Fibroblast of upper back skin (primary cell): ENCODE measurements at places on chromosomes 2 and 18.

- DNase-seq, result no peak
Observed at GRCh38 chr2:150099805-150100204, 387.7 kb downstream of the RND3 start.

- no peak for DNase-seq
Observed at GRCh38 chr2:144349674-144350073, 170.2 kb downstream of the ZEB2 start.

- DNase-seq, result no peak
Observed at GRCh38 chr2:109174214-109174613, 45.2 kb downstream of the SH3RF3 start.

GRCh38 chr2:86778957-86779356, 11.8 kb downstream of the CD8A start:
- DNase-seq, result no peak

DNA sequence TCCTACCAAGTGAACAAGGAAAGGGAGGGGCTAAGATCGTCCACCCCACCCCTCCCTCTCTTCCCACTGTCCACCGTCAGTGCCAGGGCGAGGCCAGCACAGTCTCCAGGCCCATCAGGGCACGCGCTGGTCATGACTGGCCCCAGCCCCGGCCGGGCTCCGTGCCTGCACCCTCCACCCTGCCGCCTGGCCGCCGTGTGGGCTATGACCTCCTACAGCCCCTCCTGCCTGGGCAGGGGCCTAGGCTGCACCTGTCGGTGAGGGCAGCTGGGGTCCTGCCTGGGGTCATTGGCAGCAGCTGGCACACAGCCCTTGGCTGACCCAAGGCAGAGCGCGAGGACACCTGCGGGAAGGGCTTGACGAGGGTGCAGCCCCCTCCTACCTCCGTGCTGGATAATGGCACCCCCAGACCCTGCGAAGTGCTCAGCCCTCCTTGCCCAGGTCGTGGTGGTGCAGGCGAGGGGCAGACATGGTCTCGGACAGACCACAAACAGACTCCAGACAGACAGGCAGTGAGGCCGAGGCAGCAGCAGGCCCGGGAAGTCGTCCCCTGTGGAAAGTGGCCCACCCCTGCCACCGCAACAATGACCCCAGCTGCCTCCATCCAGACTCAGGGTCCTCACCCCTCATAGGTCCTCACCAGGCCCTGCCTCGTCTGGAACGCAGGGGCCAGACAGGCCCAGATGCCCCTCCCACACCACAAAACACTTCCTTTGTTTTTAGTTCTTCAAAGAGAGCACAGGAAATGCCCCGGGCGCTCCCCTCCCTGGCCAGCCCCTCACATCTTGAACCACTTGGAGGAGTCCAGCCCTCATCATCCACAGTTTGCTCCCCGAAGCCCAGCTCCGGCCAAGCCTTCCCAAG, 43.1 kb upstream of the GPC1 start:
- DNase-seq, result peak; percentile 45

DNA sequence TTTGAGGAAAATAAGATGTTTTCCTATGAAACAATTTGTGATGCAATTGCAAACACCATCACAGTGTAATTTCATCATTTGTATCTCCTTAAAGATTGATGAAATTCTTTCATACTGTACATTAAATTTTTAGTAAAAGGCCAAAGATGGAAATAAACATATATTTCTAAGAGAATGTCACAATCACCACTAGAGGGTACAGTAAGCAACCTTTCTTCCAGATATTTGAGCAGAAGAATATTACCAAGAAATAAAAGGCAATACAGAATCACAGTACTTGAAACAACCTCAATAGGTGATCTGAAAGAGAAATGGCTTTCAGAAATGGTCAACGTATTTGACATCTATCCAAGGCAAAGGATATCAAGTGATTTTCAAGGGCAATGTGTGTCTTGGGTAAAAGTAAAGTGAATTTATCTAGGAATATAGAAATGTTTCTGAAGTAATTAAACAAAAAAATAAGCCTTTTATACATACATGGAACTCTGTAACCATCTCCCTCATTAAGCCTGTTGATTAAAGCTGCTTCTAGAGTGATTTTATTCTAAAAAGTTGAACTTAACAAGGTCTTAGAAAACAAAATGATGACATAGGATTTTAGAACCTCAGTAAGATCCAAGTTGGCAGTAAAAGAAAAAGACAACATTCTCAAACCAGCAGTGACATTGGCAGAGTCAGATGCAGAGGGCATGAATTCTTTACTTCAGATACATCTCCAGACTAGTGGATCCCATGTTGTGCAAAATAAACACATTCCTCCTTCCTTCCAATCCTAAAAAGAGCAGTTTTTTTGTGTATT, 90.3 kb upstream of the SESTD1 start:
- no peak for DNase-seq

GRCh38 chr18:21316296-21316695, 74.3 kb downstream of the GREB1L start:
- peak; percentile 25 for DNase-seq

GRCh38 chr18:79923896-79924585, 27.4 kb downstream of the SLC66A2 start:
- DNase-seq, result no peak

GRCh38 chr18:29234751-29235150, 1057.8 kb upstream of the CDH2 start:
- no peak for DNase-seq

DNA sequence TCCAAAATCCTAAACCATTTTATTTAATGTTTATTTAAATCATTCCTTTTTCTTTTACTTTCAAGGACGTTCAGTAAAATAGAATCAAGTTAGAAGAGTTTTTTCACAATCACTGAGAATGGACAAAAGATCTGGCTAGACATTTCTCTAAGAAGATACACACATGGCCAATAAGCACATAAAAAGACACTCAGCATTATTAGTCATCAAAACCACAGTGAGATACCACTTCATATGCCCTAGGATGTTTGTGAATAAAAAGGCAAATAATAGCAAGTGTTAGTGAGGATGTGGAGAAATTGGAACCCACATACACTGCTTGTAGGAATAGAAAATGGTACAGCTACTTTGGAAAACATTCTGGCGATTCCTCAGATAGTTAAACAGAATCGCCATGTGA, 76.1 kb downstream of the RHBDD1 start:
- DNase-seq, result peak; percentile 37

DNA sequence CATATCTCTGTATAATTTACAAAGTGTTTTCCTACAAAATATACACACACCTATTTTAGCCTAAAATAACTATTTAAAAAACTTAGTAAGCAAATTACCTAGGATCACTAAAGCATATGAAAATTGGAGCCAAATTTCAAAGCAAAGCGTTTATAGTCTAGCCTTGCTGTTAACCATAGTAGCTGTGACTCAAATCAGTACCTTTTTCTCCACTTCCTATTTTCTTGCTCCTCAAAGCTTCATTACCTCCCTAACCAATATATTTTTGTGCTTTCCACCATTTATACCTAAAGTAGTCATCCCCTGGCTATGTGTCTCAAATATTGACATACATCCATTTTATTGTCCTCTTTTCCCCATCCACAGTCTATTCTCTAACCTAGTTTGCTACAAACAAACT, 73.1 kb downstream of the ERBB4 start:
- no peak for DNase-seq

GRCh38 chr2:160977376-160977775, 182.9 kb upstream of the TANK start:
- no peak for DNase-seq

- peak; percentile 22 for DNase-seq
Observed at GRCh38 chr18:3062798-3063680, 50.1 kb upstream of the LPIN2 start.

- no peak for DNase-seq
Observed at GRCh38 chr2:139403948-139404347, 623.8 kb upstream of the NXPH2 start.

DNA sequence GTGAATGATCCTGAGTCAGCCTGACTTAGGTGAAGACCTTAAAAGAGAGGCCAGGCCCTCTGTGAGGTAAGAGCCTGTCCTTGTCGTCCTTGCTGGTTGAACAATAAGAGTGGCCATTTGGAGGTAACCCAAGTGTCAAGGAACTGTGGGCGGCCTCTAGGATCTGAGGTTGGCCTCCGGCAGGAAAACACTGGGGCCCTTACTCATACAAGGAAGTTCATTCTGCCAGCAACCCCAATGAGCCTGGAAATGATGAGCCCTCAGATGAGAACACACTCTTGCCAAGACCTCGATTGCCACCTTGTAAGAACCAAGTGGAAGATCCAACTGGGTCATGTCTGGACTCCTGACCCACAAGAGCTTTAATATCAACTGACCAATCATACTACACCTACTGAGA, 95.5 kb upstream of the LRATD1 start:
- no peak for DNase-seq

DNA sequence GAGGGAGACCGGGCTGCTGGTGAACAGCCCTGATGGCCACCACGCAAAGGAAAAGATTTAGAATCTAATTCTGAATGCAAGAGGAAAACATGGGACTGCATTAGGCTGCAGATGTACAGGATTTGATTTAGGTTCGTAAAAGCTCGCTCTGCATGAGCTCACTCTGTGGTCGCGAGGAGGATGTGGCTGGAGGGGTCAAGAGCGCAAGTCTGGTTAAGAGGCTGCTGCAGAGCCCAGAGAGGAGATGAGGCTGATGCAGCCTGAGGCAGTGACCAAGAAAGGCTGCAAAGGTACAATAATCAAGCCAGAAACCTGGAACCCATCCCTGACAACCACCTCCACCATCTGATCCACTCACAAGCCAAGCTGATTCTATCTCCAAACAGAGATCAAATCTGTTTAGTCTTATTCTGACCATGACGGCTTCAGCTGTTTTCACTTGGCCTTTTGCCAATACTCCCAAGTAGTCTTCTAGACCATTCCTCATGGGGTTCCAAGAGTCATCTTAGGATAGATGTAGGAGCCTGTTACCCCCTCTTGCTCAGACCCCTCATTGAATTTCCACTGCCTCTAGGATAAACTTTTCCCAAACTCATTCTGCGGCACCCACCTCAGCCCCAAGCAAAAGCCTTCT, 58.9 kb upstream of the ARL4C start:
- DNase-seq, result peak; percentile 59

DNA sequence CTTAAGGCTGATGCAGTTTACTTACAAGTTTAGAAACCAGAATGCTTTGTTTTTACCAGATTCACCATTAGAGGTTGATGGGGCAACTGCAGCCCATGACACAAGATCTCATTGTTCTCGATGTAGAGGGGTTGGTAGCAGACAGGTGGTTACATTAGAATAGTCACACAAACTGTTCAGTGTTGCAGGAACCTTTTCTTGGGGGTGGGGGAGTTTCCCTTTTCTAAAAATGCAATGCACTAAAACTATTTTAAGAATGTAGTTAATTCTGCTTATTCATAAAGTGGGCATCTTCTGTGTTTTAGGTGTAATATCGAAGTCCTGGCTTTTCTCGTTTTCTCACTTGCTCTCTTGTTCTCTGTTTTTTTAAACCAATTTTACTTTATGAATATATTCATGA, 99.4 kb upstream of the IL1R2 start:
- DNase-seq, result no peak

DNA sequence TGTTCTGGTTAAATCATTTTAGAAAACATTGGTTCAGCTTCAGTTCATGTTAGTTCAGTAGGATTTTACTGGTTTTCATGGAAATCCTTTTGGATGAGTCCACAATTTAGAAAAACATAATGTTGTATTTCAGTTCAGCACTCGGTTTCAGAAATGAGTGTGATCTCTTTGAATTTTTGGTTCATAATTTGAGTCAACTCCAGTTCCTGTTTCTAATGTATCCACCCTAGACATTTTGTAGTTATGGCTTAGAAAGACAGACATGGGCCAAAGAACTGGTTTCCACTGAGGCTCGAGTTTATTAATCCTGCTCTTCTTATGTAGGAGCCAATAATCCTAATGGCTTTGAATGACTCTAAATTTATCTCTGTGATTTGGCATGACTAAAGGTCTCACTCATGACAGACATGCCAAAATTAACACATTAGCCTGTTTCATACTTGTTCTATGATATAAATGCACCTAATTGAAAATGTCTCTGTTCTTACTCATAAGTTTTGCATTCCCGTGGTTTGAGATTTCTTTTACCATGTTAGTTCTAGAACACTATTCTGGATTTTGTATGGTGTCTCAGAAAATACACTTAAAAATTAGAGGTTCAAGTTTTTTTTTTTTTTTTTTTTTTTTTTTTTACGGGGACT, 82.3 kb upstream of the SPRED2 start:
- DNase-seq, result peak; percentile 76

GRCh38 chr2:67524213-67524612, 127.1 kb downstream of the ETAA1 start:
- DNase-seq, result no peak

- DNase-seq, result peak; percentile 41
Observed at GRCh38 chr2:201260302-201260800, at the start of gene CASP8. TSS of gene CASP8 (plus strand) at chr2:201260536. CDS start at chr2:201266487, 5,951 bp downstream.

DNA sequence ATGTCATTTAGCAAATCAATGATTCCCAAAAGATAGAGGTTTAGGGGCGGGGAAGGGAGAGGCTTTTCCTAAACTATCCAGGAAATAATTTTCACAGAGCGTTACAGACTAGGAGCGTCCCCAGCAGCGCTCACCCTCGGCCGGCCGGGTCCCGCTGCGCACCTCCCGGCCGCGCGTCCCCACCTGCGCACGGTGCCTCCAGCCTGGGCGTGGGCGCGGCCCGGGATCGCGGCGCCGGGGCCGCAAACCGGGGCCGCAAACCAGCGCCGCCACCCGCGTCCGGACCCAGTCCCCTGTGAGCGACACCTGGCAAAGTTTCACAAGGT, 684 bp upstream of the ZCCHC2 start:
- DNase-seq, result no peak

DNA sequence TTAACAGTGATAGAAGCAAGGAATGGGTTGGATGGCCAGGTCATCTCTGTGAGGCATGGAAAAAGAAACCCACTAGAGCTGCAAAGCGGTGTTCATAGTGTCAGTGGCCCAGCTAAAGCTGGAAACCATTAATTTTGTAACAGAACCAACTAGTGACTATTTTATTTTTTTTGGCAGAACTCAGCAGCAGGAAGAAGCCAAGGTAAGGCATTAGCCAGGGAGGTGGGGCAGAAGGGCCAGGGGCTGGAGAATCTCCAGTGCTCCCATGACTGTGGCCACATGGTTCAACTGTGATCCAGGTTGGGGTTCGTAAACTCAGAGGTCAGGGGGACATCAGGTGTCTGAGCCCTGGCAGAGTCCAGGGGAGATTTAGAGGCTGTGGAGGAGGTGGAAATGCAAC, 25.9 kb upstream of the YES1 start:
- no peak for DNase-seq

DNA sequence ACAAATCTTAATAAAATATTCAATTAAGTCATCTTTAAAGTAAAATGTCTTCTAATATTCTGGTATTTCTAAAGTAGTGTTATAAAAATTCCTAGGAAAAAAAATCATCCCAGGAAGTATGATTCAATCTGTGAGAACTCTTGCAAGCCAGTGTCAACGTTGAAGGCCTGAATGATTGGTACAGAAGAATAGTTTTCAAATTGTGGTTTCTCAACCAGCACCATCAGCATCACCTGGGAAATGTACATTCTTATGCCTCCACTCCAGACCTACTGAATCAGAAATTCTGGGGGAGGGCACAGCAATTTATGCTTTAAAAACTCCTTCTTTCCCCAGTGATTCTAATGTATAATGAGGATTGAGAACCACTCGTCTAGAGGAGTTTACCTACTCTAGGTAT, 62.3 kb upstream of the C2orf15 start:
- DNase-seq, result peak; percentile 71
